ENCODE measurements at places on chromosomes 5 and 9. TPM values are rescaled to one million over a fixed set of nuclear protein-coding genes. Genes with fewer than 3 reads are reported as not detected.

Gene ECSCR
- not detected for total RNA-seq

Gene HRCT1
- not detected for total RNA-seq

Gene NR2F1-AS1
- 2.1 TPM for total RNA-seq

Gene GGTA1
- not detected for total RNA-seq

Gene RASA1
- 19.5 TPM for total RNA-seq

Gene ENTREP1
- total RNA-seq, result not detected

Gene SLC1A3
- not detected for total RNA-seq

Gene CDH9
- 0.24 TPM for total RNA-seq

Gene SPTLC1
- 44.4 TPM for total RNA-seq

GRCh38 chr5:9473624-9474023 is 72.3 kb downstream of the SEMA5A start:
- H3K36me3 ChIP-seq, result no peaks in the 10 kb centered on the region
- no peak overlapping the region for H3K27ac ChIP-seq
- H3K4me3 ChIP-seq, result no peak overlapping the region
- no peaks in the 10 kb centered on the region for H3K4me1 ChIP-seq
- no peak for DNase-seq

GRCh38 chr5:45098483-45098882 is 289.7 kb downstream of the MRPS30 start:
- H3K27ac ChIP-seq, result no peak overlapping the region
- H3K4me3 ChIP-seq, result no peak overlapping the region
- no peak for DNase-seq
- no peaks in the 10 kb centered on the region for H3K4me1 ChIP-seq
- H3K36me3 ChIP-seq, result no peaks in the 10 kb centered on the region
- H3K27me3 ChIP-seq, result no peaks in the 10 kb centered on the region

- H3K36me3 ChIP-seq, result no peaks in the 10 kb centered on the region
- 0 out of 2 replicates have a peak, but pooled peaks cover 12% of the 10 kb centered on the region for H3K4me1 ChIP-seq
- H3K27ac ChIP-seq, result no peak overlapping the region
- H3K4me3 ChIP-seq, result no peak overlapping the region
Measured at GRCh38 chr9:121906074-121906870, 186.8 kb downstream of the TTLL11 start.

DNA sequence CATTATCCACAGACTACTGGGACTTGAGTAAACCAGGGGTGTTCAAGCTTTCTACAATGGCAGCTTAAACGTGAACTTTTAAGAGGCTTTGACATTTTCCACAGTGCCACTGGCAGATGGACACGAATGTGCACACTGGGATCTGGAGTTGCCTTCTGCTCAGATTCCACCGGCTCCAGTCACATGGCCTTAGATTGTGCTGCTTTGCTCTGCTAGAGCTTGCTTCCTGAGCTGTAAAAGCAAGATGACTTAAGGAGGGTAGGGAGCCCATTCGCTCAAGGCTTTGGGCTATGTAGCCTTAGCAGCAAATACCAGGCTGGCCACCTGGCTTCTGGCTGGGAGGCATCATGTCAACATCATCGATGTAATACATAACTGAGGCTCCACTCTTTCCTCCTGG is 436.9 kb downstream of the MED10 start:
- H3K36me3 ChIP-seq, result no peaks in the 10 kb centered on the region
- H3K4me3 ChIP-seq, result no peak overlapping the region
- H3K27ac ChIP-seq, result no peak overlapping the region
- no peaks in the 10 kb centered on the region for H3K4me1 ChIP-seq

DNA sequence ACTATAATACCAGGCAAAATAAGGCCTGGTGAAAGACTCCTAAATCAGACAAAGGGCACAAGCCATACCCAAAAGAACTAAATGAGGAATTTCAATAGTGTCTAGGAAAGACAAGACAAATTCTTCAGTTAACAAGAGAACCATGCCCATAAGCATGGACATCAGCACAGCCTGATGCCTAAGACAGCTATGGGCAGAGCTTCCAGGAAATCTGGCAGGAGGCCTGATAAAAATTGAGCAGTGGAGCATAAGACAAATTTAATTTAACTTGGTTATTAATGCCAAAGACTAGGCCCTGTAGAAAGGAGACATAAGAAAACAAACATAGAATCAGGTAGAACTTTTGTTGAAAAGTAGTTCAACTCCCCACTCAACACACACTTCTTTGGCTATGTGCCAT is 17.3 kb downstream of the KLHL3 start:
- DNase-seq, result no peak
- H3K27me3 ChIP-seq, result no peaks in the 10 kb centered on the region
- H3K36me3 ChIP-seq, result no peaks in the 10 kb centered on the region
- no peaks in the 10 kb centered on the region for H3K4me1 ChIP-seq
- H3K27ac ChIP-seq, result no peak overlapping the region

- H3K27me3 ChIP-seq, result no peaks in the 10 kb centered on the region
- no peak overlapping the region for H3K27ac ChIP-seq
- H3K4me3 ChIP-seq, result no peak overlapping the region
- H3K36me3 ChIP-seq, result no peaks in the 10 kb centered on the region
Measured at GRCh38 chr9:12640016-12640587, 53.1 kb upstream of the TYRP1 start.

DNA sequence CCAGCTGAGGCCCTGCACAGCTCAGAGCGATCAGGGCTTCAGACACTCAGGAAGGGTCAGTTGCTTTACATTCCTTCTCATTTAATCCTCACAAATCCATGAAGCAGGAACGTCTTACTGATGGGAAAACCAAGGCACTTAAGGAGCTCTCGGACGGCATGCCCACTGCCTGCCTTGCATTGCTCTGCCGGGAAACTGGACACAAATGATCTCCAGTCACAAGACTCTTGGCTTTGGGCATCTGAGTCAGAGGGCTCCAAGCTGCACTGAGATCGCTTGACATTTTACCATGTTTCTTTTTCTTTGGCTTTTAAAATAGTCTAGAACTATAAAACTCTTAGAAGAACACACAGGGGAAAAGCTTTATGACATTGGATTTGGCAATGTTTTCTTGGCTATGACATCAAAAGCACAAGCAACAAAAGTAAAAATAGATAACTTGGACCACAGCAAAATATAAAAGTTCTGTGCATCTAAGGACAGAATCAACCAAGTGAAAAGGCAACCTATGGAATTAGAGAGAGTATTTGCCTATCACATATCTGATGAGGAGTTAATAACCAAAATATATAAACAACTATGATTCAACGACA is 43.6 kb upstream of the HRH2 start:
- no peaks in the 10 kb centered on the region for H3K4me1 ChIP-seq
- H3K36me3 ChIP-seq, result no peaks in the 10 kb centered on the region
- H3K27ac ChIP-seq, result no peak overlapping the region
- no peak for DNase-seq
- no peaks in the 10 kb centered on the region for H3K27me3 ChIP-seq
- H3K4me3 ChIP-seq, result no peak overlapping the region

DNA sequence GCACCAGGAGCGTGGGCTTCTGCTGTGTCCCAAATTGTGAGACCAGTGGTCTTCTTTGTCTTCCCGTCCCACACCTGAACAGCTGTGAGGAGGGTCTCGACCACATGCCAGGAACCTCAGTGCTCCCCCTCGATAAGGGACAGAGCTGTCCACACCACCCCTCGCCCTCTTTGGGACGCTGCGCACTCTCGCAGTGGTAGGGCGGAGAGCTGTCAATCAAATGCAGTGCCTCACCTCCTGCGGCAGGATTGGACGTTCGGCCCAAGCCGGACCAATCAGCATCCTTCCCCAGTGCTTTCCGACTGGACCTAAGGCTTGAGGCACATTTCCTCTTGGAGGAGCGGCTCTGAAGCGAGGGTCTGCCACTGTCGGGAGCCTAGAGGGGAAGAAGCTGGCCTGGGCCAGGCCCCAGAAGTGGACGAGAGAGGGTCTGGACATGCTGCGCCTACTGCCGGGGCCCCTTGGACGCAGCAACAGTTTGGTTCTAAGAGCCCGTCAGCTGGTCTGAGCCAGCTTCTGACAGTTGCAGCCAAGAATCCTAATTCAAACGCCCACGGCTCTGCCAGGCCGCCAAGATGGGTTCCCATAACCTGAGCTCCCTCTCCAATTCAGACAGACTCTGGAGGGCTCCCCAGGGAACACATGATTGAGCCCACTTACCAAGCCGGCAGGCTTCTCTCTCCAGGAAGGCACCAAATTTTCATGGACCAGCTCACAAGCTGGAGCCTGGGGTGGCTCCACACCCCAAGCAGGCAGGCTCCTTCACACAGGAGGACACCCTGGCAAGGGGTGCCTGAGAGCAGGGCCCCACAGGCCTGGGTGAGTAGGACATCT is 28.1 kb upstream of the ADAMTS2 start:
- DNase-seq, result no peak
- peaks cover 68% of the 10 kb centered on the region for H3K27me3 ChIP-seq
- no peak overlapping the region for H3K4me3 ChIP-seq
- no peak overlapping the region for H3K27ac ChIP-seq
- H3K36me3 ChIP-seq, result no peaks in the 10 kb centered on the region
- H3K4me1 ChIP-seq, result no peaks in the 10 kb centered on the region

DNA sequence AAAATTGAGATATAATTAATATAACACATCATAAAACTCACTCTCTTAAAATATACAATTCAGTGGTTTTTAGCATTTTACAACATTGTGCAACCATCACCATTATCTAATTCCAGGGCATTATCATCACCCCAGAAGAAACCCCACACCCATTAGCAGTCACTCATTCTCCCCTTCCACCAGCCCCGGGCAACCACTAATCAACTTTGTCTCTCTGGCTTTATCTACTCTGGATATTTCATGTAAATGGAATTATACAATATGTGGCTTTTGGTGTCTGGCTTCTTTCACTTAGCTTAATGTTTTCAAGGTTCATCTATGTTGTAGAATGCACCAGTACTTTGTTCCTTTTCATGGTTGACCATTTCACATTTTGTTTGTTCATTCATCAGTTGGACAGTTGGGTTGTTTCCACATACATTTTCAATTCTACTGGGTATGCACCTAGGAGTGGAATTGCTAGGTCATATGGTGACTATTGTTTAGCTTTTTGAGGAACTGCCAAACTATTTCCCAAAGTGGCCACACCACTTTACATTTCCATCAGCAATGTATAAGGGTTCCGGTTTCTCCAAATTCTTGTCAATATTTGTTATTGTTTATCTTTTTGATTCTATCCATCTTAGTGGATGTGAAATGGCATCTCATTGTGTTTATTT is 62.4 kb downstream of the MARCHF3 start:
- H3K27ac ChIP-seq, result no peak overlapping the region
- H3K4me1 ChIP-seq, result peaks cover 16% of the 10 kb centered on the region

- no peak for DNase-seq
- H3K4me3 ChIP-seq, result no peak overlapping the region
- no peaks in the 10 kb centered on the region for H3K36me3 ChIP-seq
- no peaks in the 10 kb centered on the region for H3K27me3 ChIP-seq
Measured at GRCh38 chr9:69471433-69471832, 146.4 kb downstream of the ENTREP1 start.

DNA sequence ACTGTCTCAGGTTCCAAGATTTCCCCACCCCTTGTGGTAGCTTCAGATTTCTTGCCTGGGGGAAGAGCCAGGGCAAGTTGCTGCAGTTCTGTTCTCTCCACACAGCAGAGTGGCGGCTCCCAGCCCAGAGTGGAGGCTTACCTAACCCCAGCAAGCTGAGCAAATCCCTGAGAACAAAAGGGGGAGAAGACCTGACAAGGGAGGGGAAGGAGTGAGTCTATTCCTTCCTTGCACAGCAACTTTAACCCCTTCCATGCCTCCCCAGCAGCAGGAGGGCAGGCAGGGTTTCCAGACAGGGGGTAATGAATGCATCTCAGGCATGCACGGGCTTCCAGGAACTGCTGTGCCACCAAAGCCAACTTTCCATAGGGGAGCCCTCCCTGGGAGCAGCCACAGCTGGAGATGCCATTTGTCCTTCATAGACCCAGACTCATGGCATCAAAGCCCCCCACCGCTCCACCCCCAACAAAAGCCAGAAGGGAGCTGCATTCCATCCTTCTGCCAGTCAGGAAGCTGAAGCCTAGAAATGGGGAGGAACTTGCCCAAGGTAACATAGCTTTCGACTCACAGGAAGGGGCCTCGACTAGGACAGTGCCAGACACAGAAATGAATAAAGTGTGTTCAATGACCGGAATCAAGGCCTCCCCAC is 28.8 kb upstream of the FAT2 start:
- H3K4me3 ChIP-seq, result no peak overlapping the region
- no peaks in the 10 kb centered on the region for H3K36me3 ChIP-seq
- H3K27me3 ChIP-seq, result no peaks in the 10 kb centered on the region
- no peak for DNase-seq

DNA sequence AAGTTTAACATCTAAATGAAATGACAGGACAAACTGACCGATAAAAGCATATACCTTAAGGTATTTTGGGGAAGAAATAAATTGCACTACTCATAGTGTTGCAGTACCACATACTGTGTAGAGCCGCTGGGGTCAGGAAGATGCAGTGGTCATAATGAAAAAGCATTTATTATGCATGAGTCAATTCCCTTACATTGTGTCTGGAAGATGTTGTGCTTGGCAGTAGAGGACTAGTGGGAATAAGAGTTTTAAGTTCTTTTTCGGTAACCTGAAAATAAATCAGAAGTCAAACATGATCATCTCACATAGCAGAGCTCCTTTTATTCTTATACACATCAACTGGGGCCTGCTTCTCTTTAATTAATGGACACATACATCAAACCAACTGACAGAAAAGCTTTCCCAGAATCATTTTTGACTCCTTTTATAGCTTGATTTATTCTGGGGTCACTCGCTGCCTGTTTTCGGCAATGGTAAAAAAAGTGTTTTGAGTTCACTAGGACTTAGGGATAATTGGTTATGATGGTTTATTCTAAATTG is 262.5 kb upstream of the CHD1 start:
- DNase-seq, result no peak
- H3K27ac ChIP-seq, result no peak overlapping the region
- H3K4me1 ChIP-seq, result no peaks in the 10 kb centered on the region
- no peaks in the 10 kb centered on the region for H3K36me3 ChIP-seq
- no peak overlapping the region for H3K4me3 ChIP-seq

DNA sequence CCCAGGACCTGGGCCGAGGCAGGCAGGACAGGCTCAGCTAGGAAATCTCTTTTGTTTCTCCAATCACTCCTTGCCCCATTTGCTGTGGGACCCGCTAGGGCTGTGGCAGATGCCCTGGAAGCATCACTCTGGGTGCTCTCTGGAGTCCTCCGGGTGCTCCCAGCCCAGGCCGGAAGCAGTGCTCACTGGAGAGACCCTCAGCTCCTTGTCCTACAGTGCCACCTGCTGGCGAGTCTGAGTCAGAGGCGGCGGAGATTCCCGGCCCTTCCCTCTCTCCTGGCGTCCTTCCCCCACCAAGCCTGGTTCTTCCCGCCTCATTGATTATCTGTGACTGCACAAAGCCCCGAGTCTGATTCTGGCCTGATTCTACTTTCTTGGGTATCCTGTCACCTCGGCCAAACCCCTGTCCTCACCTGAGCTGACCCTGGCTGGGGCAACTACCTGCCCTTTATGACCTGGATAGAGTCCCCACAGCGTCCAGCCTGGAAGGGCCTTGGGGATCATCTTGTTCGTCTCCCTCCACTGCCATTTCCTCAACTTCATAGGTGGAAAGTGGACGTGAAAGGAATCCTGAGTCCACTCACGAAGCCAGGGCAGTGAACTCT is 7.3 kb upstream of the BARHL1 start:
- H3K27ac ChIP-seq, result no peak overlapping the region
- peaks cover 30% of the 10 kb centered on the region for H3K27me3 ChIP-seq
- H3K4me3 ChIP-seq, result no peak overlapping the region
